Activated CD4-positive, alpha-beta T cell treated with anti-CD3 and anti-CD28 coated beads, Interleukin-2, amount 10 ng/mL, durations not matched to agents 24 days and 14 days (primary cell): ENCODE measurements at places on chromosomes 4 and X. TPM values are rescaled to one million over a fixed set of nuclear protein-coding genes. Genes with fewer than 3 reads are reported as not detected.

The HTN3 gene
- total RNA-seq: not detected in 2 replicates

The KDR gene
- total RNA-seq: not detected in 2 replicates

The MCF2 gene
- total RNA-seq: 0.40 and 0.43 TPM in 2 replicates

The GPR143 gene
- not detected in 2 replicates for total RNA-seq

DNA sequence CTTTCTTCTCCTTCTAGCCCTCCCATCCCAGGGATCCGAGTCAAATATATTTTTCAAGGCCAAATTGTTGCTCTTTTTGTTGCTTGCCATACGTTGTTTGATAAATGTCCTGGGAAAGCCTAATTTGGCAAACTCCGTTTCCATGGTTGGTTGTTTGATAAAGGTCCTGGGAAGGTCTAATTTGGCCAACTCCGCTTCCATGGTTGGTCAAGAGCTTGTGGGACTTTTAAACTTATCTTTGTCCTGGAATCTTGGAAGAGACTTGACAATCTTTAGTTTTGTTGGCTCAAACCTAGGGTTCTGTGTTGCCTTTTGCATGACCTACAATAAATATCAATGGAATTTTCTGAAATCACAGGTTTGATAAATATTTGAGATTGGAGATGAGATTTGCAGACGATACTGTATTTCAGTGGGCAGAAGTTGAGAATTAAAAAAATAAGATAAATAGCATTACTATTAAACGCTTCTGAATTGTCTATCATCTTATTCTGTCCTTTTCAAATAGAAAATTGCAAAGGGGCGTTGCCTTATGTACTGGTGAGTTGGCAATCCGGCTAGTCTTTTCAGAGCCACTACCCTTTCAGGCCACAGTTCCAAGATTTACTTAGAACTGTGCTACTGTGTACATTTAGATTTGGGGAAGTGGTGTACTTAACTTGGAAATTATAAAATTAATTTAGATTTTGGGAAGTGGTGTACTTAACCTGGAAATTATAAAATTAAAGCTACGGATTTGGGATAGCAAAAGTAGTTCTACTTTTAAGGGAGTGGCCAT is 804 bp downstream of the OSTC start:
- no peaks in the 10 kb centered on the region for H3K27me3 ChIP-seq
- peak overlapping the region; percentile 86 for H3K27ac ChIP-seq
- DNase-seq: no peak
- peaks cover 21% of the 10 kb centered on the region for H3K4me1 ChIP-seq
- peak overlapping the region; percentile 95 for H3K4me3 ChIP-seq

DNA sequence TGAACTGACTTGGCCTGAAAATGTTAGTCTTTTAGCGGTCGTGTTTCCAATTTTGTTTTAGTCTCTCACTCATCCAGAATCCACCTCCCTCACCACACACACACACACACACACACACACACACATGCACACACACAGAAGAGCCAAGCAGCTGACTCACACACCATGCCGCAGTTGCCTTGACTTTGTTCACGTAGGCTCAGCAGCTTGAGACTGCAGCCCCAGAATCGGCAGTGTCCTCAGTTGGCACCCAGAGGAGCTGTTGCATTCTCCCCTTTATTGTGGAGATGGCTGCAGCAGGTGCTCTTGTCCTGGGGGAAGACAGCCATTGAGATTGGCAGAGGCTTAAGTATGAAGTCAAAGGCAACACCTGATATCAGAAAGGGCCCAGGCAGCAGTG is 20.9 kb upstream of the XPNPEP2 start:
- H3K27me3 ChIP-seq: peaks cover 4% of the 10 kb centered on the region
- H3K36me3 ChIP-seq: no peaks in the 10 kb centered on the region
- H3K4me3 ChIP-seq: no peak overlapping the region
- peaks cover 9% of the 10 kb centered on the region for H3K4me1 ChIP-seq
- H3K27ac ChIP-seq: no peak overlapping the region

GRCh38 chrX:153766871-153767673 is 3.0 kb downstream of the PLXNB3 start:
- H3K27ac ChIP-seq: peak overlapping the region; percentile 24
- no peaks in the 10 kb centered on the region for H3K36me3 ChIP-seq
- DNase-seq: no peak
- no peaks in the 10 kb centered on the region for H3K27me3 ChIP-seq

- no peak overlapping the region for H3K27ac ChIP-seq
- no peak overlapping the region for H3K4me3 ChIP-seq
- H3K4me1 ChIP-seq: no peaks in the 10 kb centered on the region
- no peaks in the 10 kb centered on the region for H3K27me3 ChIP-seq
Measured at GRCh38 chr4:187178587-187178986, 454.9 kb upstream of the FAT1 start.

- H3K27ac ChIP-seq: no peak overlapping the region
- H3K4me1 ChIP-seq: peaks cover 4% of the 10 kb centered on the region
Measured at GRCh38 chr4:102783006-102783405, 22.2 kb upstream of the MANBA start.

DNA sequence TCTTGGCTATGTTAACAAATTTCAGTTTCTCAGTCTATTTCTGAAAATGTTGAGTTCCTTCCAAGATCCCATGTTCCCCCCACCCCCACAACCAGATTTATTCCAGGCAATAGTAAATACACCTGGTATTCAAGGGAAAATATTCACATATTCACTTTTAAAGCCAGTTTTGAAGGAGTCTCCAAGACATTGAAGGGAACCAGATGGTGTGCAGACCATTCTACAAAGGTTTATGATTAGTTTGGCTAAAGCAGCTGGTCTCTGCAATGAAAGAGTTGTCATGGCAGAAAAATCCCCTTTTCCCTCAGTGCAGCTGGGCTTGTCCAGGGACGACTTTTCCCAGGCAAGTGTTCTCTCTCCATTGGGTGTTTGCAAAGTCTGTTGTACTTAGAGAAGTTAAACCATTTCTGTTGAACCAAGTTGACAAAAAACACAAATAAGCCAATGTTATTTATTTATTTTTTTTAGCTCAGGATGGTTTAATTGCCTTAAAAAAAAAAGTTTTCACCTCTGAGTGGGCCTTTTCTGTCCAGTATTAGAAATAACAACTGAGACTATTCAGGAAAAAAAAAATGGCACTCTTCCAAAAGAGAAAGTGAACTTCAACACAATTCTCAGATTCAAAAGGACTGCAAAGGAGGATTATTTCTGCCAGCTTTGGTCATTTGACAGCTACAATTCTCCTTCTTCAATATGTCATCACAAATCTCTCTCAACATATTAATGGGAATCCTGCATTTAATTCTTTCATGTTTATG is 410.6 kb downstream of the IL1RAPL1 start:
- H3K27me3 ChIP-seq: no peaks in the 10 kb centered on the region
- H3K4me3 ChIP-seq: no peak overlapping the region
- H3K36me3 ChIP-seq: no peaks in the 10 kb centered on the region

DNA sequence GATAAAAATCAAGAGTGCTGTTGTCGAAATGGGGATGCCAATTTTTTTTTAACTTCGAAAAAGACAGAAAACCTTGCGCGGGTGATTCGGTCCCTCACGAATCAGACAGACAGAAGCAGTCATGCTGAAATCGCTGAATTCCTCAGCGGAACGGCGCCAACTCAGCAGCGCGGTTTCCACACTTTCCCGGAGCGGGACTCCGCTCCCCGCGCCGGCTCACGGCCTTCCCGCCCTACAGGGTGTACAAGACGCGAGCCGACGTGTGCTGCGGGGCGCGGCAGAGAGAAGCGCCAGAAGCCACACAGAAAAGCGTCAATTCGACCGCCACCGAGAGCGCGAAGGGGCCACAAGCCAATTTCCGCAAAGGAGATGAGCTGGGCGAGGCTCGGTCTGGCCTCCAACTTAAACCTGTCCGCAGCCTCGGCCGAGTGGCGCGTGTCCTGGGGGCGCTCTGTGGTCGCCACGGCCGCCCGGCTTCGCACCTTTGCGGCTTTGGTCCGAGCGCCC is 1.3 kb downstream of the NEXMIF start:
- H3K4me3 ChIP-seq: peak overlapping the region; percentile 87
- H3K4me1 ChIP-seq: peaks cover 5% of the 10 kb centered on the region
- peak overlapping the region; percentile 79 for H3K27ac ChIP-seq

- no peak overlapping the region for H3K27ac ChIP-seq
- DNase-seq: no peak
- peaks cover 37% of the 10 kb centered on the region for H3K36me3 ChIP-seq
- H3K27me3 ChIP-seq: no peaks in the 10 kb centered on the region
- H3K4me1 ChIP-seq: peaks cover 17% of the 10 kb centered on the region
Measured at GRCh38 chr4:113659127-113659526, 102.4 kb downstream of the CAMK2D start.

GRCh38 chr4:1405636-1406393 is 427 bp downstream of the NKX1-1 start:
- H3K36me3 ChIP-seq: peaks cover 9% of the 10 kb centered on the region
- peaks cover 6% of the 10 kb centered on the region for H3K4me1 ChIP-seq
